ENCODE measurements at places on chromosomes 12 and 14. TPM values are rescaled to one million over a fixed set of nuclear protein-coding genes. Genes with fewer than 3 reads are reported as not detected.

SERPINA5 gene
- 2.4 TPM for total RNA-seq

RESF1 gene
- total RNA-seq = 28.8 TPM

DNA sequence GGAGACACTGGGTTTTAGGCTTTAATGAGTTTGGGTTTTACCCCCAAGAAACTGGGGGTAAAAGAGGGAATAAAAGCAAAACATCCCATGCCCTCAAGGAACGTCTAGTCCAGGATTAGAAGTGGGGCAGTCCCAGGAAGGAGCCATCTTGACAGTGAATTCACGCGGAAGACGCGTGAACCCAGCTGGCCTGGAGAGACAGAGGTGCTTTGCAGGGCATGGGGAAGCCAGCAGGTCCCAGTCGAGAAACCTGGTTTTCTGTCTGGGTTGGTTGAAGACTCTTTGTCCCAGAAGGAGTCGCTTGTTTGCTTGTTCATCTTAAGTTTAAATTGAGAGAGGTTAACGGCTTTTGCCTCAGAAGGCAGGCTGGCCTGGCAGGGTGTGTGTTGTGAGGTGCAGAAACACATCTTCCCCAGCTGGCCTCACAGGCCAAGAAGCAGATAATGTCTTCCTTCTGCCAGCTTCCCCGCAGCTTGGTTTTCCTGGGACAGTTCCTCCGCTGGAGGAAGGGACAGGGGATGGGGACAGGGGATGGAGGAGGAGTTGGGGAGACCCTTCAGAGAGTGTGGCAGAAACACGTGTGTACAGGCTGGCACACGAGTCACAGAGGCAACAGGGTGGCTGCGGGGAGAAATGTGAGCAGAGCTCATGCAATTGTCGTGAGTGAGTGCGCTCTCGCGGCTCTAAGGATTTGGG lies 18.5 kb upstream of the CD9 start:
- DNase-seq = no peak

DNA sequence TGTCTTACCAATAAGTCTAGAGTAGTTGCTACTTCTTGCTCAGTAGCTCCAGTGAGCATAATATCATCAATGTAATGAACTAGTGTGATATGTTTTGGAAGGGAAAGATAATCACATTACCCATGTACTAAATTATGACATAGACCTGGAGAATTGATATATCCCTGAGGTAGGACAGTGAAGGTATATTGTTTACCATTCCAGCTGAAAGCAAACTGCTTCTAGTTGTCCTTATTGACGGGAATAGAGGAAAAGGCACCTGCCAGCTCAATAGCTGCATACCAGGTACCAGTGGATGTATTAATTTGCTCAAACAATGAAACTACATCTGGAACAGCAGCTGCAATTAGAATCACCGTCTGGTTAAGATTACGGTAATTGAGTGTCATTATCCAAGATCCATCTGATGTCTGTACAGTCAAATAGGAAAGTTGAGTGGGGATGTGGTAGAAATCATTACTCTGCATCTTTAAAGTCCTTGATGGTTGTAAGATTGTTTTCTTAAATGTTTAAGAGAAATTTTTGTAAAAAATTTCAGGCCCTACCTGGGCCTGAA lies 100.0 kb upstream of the ARHGAP5 start:
- DNase-seq = no peak

GRCh38 chr12:66851134-66851533 lies 172.3 kb upstream of the GRIP1 start:
- no peak for DNase-seq

Data from epithelial cell of proximal tubule (primary cell).